ENCODE measurements at places on chromosomes 13 and 19.
A peak's percentile ranks its signal among the peaks of the same experiment; 100 is the strongest.

DNA sequence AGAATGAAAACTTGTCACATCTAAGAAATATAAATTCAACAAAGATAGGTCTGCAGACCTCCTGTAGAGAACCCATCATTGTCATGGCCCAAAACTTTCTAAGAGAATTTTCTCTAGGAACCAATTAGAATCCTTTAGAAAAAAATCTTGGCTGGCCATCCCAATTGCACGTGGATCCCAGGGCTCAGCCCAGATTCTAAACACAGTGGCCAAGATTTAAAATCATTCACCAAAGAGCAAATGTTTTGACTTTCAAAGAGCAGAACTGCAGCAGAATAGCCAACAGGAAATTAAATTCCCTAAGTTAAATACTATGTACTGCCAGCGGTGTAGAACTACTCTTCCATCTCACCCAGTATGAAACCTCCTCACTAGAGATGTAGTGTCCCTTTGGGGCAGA lies 21.3 kb downstream of the IPO5 start:
- DNase-seq: no peak

GRCh38 chr13:44954224-44954623 lies 35.0 kb downstream of the NUFIP1 start:
- no peak for DNase-seq

GRCh38 chr13:95903569-95903968 lies 149.6 kb downstream of the UGGT2 start:
- DNase-seq: no peak

DNA sequence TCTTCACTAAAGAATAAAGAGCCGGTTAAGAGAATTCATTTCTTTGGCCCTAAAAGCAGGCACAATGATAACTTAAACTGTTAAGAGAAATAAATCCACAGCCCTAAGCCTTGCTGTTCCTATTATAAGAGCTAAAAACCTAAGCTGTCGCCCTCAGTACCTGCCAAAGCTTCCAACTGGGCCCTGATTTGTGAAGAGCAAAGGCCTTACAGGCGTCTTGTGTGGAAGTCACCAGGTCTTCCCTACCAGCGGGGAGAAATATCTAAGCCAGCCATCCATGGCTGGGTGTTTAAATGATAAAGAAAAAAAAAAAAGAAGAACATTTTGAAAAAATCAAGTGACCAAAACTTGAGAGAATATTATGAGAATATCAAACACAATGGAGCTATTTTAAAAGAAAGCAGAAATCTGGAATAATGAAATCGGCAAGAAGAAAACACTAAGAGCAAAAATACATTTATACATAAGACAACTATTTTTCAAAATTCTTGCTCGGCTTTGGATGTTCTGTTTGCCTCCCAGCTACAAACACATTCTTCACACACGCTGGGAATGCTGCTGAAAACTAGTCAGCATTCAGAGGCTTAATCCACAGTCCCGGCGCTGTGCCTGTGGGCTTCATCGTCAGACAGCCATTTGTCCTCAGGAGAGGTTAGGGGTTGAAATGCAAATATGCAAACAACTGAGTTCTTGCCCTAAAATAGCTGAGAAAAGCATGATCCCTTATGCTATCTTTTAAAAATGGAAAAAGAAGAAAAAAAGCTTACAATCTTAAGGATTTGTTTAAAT lies 89.8 kb upstream of the LSM14A start:
- DNase-seq: peak; percentile 16

- no peak for DNase-seq
Measured at GRCh38 chr13:41605319-41606285, 148.3 kb downstream of the RGCC start.

DNA sequence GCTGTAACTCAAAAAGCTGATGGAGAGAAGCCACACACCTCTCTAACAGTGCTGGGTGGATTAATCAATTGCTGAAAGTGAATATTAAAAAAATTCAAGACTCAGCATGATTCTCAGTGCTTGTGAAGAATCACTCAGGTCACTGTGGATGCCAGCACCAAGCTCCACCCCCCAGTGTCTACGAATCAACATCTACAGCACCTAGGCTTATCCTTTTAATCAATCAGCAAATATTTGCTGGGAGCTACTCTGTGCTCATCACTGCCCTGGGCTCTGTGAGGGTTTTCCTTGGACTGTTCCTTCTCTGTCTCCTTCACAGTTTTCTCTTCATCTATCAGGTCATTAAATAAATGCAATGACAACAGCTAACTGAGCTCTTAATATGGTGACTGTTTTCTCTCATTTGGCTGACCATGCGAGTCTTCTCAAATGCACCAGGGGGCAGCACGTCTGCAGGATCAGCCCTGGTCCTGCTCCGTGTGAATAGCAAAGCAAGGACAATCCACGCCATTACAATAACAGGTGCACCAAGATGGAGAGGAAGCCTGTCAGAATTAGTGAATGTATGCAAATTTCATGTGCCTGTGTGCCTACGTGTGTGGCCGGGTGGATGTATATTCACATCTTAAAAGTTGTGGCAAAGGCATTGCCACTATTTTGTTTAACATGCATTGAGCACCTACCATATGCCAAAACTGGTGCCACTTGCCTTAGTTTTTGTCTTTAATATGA lies 14.6 kb upstream of the C13orf42 start:
- peak; percentile 51 for DNase-seq

DNA sequence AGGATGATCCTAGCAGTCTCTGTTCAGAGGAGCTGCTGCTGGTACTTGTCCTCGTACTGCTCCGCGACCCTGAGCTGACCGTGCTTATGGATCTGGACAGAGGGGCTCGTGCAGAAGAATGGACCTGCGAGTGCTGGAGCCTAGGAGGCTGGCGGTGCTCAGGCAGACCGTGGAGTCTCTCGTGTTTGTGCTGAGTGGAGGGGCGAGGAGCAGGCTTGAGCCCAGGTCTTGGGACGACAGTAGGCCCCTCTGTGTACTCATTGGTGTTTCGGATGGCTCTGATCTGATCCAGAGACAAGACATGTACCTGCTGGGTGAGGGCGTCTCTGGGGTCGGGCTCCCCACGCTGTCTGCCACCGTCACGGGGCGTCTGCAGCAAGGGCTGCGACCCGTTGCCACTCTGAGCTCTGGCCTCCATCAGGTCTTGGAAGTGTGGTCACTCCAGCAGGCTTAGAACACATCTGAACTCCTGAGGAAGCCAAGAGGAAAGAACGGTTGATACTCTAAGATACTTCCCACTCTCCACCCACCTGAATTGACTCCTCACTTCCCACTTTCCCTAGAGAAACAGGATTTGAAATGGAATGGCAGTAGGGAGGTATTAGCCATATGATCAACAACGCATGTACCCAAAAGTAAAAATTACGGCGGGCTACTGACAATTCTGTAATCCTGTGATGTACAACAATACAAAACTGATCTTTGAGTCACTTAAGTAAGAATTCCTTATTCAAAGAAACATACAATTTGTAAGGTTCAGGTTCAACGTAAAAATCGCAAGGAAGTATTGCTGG lies 3.4 kb downstream of the SPRY2 start:
- DNase-seq: no peak

DNA sequence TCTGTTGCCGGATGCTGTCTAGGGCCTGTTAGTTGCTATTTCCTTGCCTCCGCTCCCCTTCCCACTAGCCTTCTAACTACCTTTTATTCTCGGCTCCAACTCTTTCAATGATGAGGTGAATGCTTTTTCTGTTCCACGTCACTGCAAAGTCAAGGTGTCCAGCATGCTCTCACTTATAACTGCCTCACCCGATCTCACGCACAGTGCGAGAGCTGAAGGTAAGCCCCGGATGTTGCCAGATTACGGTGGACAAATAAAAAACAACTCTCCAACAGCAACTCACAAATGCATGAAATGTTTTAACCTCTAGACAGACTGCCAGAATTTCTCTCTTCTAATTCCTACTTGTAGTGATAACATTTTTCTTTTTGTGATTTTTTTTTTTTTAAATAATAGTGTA lies 169.9 kb downstream of the STK24 start:
- no peak for DNase-seq

DNA sequence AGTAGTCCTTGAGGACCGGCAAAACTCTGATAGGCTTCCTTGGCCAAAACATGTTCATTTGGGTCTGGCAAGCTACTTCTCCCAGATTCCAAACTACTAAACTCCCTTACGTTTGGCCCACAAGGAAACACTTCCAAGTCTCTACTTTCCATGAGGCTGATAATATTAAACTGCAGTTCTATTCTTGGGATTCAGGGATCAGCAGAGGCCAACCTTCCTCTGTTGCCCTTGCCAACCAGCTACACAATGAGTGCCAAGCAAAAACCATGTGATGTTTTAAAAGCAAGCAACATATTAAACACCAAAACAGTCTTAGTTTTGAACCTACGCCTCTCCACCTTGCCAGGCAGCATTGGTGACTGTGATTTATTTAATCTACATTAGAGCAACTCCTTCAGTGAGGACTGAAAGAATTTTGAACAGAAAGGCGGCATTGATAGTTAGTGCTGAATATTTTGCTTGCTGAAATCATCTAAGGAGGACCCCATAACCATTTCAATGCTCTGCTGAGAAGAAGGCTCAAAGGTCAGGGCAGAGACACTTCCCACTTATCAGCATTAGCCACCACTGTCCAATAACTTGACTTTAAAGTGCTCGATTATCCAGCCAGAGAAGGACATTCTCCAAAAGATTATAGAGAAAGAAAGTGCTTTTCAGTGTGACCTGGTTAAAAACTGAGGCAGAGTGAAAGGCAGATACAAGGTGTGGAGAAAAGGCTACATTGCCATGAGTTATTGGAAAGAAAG lies 287.1 kb downstream of the TBC1D4 start:
- peak; percentile 29 for DNase-seq

Measured in globus pallidus (tissue), 1 donor.